T-helper 22 cell (primary cell): ENCODE measurements at places on chromosomes 5 and 9.

- no peak for DNase-seq
Observed at GRCh38 chr5:138611678-138612218, 36.5 kb upstream of the HSPA9 start.

DNA sequence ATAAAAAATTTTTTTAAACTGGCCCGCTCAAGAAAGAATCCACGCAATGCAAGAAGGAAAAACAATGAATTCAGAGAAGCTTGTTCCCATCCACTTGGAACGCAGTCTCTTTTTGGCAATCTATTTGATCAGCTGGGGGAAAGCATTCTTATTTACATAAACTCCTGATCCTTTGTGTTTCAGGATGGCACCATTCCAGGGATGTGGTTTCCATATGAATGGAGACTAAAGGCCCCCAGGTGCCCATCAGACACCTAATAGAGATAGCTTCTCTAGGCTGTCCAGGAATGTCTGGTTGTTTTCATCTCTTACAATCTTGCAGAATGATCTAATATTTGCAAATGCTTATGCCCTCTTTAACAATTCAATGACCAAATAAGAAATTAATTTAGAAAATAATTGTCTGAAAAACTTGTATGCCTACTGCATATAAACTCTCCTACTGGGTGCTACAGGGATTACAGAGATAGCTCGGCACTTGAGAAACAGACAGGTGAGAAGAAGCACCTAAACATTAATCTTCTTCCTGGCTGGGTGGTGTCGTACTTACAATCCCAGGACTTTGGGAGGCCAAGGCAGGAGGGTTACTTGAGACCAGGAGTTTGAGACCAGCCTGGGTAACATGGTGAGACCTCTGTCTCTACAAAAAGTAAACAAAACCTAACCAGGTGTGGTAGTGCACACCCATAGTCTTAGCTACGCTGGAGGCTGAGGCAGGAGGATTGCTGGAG, 3.0 kb upstream of the RASGRF2 start:
- DNase-seq: no peak

DNA sequence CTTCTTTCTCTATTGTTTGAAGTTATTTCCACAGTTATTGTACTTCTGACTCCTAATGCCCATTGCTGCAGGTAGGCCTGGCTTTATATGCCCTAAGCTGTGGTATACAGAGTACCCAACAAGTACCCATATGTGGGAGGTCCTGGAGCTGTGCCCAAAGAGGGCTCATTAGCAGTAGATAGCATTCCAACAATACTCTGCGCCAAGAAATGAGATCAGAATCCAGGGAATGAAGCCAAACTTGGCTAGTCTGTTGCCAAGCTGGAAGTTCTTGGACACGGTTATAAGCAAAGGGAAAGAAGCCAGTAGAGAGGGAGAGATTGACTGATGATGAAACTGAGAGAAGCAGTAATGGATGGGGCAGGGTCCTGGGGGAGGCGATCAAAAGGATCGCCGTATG, 29.7 kb upstream of the FAM169A start:
- no peak for DNase-seq

- DNase-seq: no peak
Observed at GRCh38 chr9:123453076-123453667, 97.2 kb downstream of the CRB2 start.

- DNase-seq: no peak
Observed at GRCh38 chr9:116953271-116953670, 266.2 kb downstream of the TRIM32 start.

DNA sequence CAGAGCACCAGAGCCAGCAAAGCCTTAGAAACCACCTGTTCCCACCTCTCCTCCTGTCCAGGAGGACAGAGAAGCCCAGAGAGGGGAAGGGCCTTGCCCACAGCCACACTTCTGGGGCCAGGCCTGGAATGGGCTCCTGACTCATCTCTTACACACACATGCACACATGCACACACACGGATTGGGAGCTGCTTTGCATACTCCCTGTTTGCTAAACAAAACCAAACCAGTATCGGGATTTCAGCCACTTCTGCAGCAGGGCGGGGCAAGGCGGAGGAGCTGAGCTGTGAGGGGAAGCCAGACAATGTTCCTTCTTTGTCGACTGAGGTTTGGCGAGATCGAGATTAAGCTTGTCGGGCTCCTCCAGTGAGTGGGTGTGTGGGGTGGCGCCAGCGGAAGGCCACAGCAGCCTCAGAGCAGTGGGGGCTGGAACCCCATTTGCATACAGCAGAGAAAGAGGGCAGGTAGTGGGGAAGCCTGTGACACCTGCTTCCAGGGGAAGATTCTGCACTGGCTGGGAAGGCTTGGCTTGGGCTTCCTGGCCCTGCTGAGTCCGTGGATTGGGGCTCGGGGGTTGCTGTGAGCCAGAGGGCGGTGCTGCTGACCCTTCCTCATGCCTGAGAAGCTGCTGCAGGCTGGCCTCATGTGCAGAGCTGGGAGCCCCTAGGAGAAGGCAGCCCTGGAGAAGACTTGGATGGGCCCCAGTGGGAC, 16.1 kb downstream of the GFI1B start:
- no peak for DNase-seq

DNA sequence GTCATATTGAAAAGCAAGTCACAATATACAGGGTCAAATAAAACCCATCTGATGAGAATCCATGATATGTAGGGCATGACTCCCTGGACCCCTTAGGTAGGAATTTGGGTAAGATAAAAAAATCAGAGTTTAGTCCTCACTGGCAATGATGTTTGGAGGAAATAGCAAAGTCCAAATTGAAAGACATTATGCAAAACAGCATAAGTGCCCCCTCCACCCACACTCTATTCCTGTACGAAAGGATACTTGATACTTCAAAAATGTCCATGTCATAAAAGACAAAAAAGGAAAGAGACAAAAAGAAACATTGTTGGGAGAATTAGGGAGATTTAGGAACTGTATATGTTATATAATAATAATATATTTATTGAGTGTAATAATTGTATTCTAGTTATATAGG, 96.1 kb upstream of the RASGRF2 start:
- no peak for DNase-seq

DNA sequence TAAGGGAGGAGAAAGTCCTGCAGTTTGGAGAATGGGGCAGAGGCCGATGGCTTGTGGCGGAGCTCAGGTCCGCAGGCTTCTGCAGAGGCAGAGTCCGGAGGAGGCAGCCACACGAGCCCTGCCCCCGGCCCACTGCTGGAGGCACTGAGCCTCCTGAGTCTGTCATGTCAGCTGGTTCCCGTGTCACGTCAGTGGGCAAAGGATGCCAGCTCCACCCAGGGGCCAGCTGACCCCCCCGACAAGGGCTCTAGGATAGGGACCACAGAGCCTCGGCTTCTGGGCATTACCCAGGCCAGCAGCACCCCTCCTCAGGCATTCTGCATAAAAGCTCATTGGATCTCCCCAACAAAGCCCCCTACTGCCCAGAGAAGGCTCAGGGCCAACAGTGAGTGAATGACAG, 8.5 kb downstream of the SH3PXD2B start:
- DNase-seq: no peak

- DNase-seq: no peak
Observed at GRCh38 chr5:37807621-37808301, 32.1 kb downstream of the GDNF start.

- no peak for DNase-seq
Observed at GRCh38 chr9:76342858-76343257, 51.4 kb downstream of the RFK start.

DNA sequence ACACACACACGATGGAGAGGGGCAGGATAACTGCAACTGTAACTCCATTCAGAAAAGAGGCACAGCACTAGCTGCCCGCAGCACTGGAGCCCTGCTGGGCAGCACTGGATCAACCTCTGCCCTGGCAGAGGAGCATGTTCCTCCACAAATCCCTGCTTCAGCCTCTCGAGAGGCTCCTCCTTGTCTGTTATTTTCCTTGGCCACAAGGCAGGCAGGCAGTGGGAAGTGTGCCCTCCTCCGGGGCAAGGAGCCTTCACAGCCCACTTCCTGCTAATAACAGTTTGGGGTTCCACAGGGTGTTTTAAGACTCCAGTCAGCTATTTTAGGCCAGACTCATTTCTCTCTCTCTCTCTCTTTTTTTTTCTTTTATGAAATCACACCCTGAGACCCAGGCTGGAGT, 11.8 kb downstream of the FXN start:
- DNase-seq: no peak

GRCh38 chr5:142864290-142865260, 94.4 kb downstream of the ARHGAP26 start:
- no peak for DNase-seq

- no peak for DNase-seq
Observed at GRCh38 chr9:132588501-132589147, 6.2 kb downstream of the BARHL1 start.

DNA sequence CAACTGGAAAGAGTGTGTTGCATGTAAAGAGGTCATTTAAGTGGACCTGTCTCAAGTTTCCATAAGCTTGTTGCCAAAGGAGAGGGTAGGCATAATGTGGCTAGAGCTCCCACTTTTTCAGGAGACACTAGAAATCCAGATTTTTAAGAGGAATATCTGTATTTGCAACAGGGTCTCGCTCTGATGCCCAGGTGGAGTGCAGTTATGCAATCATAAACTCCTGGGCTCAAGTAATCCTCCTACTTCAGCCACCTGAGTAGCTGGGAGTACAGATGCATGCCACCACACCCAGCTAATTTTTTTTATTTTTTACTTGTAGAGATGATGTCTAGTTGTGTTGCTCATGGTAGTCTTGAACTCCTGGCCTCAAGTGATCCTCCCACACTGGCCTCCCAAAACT, 183.5 kb downstream of the NIPBL start:
- DNase-seq: no peak

- no peak for DNase-seq
Observed at GRCh38 chr5:72394688-72395087, 74.5 kb downstream of the PTCD2 start.

GRCh38 chr5:34042321-34042720, 692 bp downstream of the C1QTNF3 start:
- no peak for DNase-seq

DNA sequence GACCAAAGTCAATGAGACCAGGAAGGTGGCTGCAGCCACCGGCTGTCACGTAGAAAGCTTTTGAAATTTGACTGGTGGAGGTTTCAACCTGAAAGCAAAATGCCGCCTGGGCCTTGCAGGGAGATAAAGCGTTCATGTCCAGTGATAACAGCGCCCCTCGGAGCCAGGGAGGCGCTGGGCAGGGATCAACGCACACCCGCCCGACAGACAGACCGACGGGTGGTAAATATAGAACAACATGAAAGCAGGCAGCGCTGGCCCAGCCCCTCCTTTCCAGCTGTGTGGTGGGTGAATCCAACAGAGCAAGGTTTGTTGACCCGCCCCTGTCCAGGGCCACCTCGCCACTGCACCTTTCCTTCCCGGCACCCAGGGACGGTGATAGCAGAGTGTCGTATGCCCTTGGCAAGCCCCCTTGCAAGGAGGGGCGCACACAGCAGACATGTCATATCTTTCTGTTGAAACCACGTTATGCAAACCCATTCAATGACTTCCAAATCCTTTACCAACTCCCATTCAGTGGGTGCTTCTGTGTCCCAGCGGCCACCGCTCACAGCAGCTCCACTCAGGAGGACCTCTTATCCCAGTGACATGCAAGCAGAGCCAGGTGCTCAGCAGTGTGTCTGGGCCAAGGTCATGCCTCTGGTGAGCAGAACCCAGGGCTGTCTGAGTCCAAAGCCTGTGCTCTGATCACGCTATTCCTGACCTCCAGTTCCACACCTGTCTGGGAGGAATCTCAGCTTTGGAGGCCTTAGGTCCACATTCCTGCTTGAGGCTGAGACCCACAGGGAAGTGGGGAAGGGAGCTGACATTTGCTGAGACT, 38.7 kb downstream of the NKX2-5 start:
- DNase-seq: no peak

DNA sequence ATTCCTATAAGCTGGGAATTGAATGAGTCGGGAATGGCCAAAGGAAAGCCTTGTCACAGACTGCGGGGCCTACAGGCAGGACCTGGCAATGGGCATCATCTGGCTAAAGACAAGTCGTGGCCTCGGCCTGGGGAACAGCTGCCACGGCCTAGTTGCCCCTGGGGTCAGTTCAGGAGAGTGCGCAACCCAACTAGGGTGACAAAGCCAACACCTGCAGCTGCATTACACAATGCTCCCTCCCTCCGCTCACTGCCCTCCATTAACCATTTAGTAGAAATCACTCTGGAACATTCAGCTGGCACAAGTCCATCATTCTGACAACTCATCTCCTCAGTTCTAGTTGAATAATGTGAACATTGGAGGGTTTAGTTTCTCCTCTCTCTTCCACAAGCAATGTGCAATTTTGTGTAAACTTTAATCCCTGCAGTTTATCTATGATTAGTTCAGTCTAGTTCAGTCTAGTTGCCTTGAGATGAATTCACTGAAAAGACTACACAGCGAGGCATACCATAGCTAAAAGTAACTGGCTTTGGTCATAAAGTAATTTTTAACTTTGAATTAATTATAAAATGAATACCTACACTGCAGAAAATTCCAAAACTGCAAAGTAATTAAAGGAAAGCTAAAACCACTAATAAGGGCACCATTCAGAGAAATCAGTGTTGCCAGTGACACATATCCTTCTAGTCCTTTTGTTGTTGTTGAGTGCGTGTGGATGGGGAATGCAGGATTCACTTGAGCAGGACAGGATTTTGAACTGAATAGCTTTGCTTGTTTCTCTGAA, 5.1 kb downstream of the GLDC start:
- no peak for DNase-seq

- DNase-seq: no peak
Observed at GRCh38 chr9:123339666-123340510, 16.1 kb upstream of the CRB2 start.

GRCh38 chr5:135497971-135498636, 37.7 kb downstream of the NEUROG1 start:
- no peak for DNase-seq

DNA sequence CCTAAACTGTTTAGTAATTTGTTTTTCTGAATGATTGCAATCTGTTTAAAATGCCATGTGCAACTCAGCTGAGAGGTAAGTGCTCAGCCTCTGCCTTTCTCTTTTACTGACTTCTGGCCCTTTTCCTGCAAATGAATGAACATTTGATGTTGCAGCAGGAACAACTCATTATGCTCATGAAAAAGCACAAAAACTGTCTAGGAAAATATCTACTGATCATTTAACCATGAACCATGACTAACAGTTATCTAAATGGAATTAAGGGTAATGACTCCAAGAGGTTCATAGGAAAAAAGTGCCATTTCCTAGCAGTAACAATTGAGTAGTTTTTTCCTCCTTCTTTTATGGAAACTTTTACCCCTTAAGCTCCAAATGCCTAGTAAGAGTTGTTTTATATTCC, 70.6 kb upstream of the ANKH start:
- DNase-seq: no peak

DNA sequence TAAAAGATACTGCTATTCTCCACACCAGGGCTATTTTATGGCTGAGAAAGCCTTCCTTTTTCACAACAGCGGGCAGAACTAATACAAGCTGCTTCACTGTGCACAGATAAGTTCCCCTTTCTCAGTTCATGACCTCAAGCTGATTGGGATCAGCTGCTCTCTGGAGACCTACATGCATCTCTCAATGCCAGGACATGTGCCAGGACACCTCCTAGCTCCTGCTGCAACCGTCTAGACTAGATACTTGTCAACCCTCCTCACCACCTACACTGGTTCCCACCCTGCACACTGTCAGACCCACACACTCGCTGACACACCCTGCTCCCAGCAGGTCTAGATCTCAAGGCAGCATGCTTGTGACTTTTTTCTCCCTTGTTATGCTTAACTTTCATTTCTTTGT, 39.8 kb downstream of the STARD4 start:
- DNase-seq: no peak
